ENCODE measurements at places on chromosomes 11 and 22.

DNA sequence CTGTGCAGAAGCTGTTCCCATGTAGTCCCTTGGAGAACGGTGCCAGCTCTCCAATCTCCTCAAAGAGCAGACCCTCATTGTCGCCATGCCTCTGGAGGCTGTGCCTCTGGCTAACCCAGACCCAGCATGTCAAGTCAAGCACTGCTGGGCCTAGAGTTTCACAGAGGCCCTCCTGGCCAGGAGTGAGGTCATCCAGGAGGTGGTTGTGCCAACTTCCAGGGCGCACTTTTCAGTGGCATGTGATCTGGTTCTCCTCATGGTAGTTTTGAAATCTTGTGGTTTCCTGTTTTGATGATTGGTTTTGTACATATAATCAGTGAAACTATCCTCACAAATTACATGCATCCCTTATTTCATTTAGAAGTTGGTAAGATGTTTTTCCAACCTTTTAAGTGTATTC is 78.9 kb downstream of the PPFIBP2 start:
- no peak for DNase-seq

DNA sequence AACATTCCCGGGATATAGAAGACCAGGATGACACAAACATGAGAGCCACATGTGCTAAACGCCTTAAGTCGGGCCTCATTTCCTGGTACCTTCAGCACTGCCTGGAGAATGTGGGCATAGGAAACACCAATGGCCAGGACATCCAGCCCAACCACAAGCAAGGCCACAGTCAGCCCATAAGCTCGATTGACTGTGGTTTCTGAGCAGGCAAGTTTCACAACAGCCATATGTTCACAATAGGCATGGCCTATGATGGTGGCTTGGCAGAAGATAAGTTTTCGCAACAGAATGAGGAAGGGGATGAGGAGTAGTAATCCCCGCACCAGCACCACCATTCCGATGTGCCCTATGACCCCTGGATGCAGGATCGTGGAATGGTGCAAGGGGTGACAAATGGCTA is 26.9 kb upstream of the OR56A1 start:
- DNase-seq = no peak

DNA sequence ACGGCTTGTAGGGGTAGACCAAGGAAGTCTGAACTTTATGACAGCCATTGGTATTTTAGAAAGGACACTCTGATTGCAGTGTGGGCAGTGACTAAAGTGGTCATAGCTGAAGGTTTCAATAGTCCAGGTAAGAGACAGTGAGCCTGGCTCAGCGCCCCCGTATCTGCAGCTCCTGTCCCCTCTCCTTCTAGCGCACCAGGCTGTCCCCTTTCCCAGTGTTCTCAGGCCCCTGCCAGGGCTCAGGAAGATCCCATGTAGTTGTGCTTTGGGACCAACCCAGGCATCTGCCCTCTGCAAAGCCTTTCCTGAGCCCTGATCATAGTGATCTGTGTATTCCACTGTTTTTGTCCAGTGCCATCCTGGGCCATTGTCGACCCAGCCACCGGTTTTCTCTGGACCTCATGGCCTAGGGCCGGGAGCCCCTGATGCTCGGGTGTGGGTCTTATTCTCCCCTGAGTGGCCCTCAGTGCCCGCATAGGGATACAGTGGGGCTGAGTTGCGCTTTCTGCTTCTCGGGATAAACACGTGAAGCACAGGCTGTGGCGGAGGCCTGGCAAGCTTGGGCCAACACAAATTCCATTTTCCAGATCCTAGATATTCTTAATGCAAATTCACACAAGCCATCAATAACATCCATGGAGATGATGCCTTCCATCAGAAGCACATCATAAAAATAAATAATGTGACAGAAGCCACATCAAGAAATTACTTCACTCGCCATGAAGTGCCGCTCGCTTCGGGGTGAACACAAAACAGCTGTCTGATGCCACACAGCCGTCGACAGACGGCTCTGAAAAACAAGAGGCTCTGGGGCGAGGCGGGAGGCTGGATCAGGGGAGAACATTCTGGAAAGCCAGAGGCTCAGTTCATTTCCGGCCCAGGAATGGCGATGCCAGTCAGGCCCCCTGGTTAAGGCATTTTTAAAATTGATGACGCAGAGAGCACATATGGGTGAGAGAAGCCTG is 805.0 kb downstream of the TBC1D22A start:
- DNase-seq = no peak

GRCh38 chr11:67032830-67033551 is 10.1 kb downstream of the SYT12 start:
- DNase-seq = peak; percentile 88

DNA sequence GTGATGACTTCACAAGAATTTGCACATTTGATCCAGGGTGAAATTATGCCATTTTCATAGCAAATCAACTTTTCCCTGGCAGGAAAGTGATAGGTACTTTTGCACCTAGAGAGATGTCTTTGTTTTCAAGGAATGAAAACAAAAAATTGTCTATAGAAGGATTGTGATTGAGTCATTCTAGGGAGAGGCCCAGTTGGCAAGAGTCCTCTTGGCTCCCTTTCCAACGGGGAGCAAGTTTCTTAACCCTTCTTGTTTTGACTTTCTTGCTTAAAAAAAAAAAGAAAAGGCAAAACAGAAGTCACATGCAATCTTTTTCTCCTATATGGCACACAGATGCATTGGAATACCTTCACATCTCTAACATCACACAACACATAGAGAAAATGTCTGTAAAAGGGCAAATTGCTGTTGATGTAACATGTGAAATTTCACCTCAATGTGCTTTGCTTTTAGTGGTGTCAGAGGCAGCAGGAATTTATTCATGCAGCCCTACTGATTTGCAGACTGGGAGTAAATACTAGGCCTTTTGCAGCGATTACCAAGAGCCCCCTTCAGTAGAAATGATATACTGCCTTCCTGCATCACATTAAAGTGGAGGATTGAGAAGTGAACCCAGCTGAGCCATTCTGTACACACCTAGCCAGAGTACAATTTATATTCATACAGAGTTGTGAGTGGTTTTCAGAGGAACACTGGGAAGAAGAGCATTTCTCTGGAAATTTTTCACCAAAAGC is 290.7 kb upstream of the MPPED2 start:
- DNase-seq = peak; percentile 35

DNA sequence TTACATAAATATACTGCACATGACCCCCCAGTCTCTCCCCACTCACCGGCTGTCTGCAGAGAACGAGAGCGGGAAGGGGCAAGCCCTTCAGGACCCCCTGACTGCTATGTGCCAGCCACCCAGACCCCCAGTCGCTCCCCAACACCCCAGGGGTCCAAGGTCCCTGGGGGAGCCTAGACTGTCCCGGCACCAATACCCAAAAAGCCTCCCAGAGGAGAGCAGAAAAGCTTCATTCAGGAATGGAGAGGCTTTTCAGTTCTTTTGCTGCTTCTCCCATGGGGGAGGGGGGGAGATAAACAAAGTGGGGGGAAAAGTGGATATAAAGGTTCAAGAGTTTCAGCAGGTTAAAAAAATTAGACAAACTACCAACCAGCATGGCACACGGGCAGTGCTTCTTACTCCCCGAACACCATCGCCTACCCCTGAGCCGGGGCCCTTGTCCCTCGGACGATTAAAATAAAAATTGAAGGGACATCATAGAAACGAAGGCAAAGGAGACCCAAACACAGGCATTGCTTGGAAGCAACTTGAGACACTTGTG is 1.3 kb downstream of the CSNK1E start:
- no peak for DNase-seq

- no peak for DNase-seq
These were observed 2.2 kb upstream of the BRSK2 start for GRCh38 chr11:1387521-1387920.

DNA sequence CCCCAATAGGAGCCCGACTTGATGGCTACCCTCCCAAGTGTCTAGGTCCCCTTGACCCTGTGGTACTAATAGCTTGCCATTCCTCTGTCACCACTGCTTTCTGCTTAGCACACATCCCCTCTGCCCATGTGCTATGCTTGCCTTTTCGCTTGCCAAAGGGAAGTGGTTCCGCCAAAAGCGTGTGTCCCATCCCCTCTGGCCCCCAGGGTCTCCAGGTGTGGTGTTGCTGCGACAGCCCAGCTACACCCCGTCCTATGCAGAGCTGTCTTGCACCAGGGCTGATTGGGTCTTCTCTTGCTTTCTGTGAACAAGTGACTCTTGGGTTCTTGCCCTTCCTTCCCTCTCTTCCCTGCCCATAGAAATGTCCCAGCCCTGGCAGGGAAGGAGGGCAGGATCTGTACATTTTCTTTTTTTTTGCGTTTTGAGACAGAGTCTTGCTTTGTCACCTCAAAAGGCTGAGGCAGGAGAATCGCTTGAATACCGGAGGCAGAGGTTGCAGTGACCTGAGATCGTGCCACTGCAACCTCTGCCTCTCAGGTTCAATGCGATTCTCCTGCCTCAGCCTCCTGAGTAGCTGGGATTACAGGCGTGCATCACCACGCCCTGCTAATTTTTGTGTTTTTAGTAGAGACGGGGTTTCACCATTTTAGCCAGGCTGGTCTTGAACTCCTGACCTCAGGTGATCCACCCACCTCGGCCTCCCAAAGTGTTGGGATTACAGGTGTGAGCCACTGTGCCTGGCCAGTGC is 3.9 kb downstream of the TANGO2 start:
- no peak for DNase-seq

- no peak for DNase-seq
These were observed 60.5 kb downstream of the BCR start for GRCh38 chr22:23240639-23241389.

DNA sequence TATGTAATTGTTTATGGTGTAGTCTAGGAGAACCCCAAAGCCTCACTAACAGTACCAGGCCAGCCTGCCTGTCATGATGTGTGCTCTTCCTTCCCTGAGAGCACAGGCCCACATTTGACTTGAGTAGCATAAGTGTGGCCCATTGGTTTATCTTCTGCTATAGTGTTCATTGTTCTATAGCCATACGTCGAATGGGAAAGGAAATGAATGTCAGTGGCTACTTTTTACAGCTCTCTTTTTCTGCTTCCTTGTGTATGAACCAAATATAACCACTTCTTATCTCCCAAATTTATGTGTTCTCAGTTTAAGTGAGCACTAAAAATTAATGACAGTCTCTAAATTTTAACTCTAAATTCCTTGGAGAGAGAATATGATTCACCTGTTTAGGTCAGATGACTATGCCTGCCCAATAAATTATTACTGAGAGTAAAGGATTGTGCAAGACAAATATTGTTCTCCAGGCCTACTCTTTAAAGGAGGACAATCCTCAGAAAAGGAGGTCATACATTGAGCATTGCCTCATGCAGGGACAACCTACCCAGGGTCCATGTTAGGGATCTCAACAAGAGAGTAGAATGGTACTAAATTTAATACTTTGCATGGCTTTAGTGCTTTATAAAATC is 222.9 kb upstream of the ARHGAP20 start:
- DNase-seq = no peak

DNA sequence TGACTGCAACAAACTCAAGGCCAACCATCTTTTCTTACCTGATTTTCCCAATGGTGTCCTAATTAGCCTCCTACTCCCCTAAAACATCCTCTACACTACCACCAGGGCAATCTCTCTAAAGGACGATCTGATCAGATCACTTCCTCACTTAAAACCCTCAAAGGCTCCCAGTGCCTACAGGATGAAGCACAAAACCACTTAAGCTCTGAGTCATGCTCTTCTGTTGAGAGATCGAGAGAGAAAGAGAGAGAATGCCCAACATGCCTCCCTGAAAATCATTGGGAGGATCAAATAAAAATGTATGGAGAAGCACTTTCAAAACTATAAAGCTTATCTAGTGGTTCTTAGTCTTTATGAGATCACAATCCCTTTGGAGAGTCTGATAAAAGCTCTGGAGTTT is 171.1 kb downstream of the CADM1 start:
- DNase-seq = peak; percentile 72

GRCh38 chr11:110433393-110434333 is 3.9 kb downstream of the FDX1 start:
- DNase-seq = no peak

- DNase-seq = no peak
These were observed 85.9 kb upstream of the SNX19 start for GRCh38 chr11:131002145-131002544.

- DNase-seq = no peak
These were observed 346.3 kb downstream of the SHANK2 start for GRCh38 chr11:70906101-70906500.

DNA sequence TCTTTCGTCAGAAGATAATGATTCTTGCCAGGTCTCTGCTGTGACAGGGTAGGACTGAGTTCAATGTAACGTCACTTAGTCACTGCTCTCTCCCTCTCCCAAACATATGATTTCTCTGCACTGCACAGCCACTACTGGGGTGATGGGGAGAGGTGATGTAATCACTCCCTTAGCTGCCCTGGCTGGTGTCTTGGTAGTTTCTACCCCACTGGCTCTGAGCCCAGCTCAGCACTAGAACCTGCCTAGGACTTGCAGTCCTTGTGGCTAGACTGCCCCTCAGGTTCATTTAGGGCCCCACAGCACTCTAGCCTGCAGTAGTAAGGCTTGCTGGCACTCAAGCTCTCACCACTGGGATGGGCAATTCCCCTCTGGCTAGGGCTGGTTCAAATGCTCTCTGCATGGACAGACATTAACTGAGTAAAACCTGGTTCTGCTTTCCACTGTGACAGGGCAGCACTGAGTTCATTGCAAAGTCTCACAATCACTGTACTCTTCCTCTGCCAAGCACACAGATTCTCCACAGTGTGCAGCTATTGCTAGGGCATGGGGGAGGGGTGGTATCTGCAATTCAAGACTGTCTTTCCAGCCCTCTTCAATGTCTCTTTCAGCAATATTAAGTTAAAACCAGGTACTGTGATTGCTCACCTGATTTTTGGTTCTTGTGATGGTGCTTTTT is 571.4 kb upstream of the FAT3 start:
- peak; percentile 1 for DNase-seq

GRCh38 chr11:128689948-128690664 is 3.8 kb upstream of the FLI1 start:
- DNase-seq = no peak

- no peak for DNase-seq
These were observed 234.8 kb downstream of the GRIK4 start for GRCh38 chr11:120746376-120746775.

GRCh38 chr11:280706-281485 is 2.7 kb downstream of the NLRP6 start:
- no peak for DNase-seq

GRCh38 chr22:17476838-17477237 is 86.5 kb upstream of the SLC25A18 start:
- DNase-seq = no peak

DNA sequence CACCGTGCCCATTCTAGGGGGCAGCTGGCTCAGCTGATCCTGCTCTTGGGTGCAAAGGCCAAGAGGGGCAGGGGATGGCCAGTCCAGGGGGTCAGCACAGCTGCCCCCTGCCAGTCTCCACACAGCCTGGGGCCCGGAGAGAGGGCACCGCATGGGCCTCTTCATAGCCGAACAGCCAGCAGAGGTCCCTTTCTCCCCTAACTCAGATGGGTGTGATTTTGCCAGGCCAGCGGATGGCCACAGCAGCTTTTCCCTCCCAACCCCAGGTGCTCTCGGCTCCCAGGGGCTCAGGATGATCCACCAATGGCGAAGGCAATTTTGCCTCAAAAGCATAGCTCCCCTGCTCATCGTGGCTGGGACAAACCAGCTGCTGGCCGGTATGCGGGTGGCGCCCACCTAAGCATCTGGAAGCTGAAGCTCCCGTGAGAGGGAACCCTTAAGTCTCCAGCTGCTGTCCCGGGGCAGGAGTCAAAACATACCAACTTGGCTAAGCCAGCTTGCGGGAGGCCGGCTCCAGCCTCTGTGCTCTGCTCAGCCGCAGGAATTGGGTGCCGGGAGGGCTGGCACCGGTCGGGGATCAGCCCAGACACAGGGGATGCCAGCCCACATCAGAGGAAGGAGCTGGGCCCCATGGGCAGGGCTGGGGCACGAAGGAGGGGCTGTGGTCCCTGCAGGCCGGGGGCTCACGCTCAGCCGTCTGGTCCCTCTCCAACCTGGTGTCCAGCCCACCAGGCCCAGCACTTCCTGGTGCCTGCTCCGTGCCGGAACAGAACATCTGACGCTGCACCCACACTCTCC is 30.5 kb upstream of the GNB1L start:
- no peak for DNase-seq
